ENCODE measurements at places on chromosomes 16 and 17.

GRCh38 chr17:59456428-59456827 is 109.0 kb upstream of the DHX40 start:
- no peak for DNase-seq

GRCh38 chr17:10177913-10178505 is 20.4 kb downstream of the GAS7 start:
- DNase-seq, result no peak

GRCh38 chr17:74431568-74432423 is at the start of gene GPRC5C:
TSS of gene GPRC5C (plus strand) at chr17:74432088. CDS start at chr17:74439777, 7,689 bp downstream.
- DNase-seq, result peak; percentile 60

- DNase-seq, result no peak
These were observed 50.3 kb downstream of the SNTB2 start for GRCh38 chr16:69237296-69237695.

- DNase-seq, result no peak
These were observed 6.9 kb downstream of the C17orf75 start for GRCh38 chr17:32335046-32335445.

- no peak for DNase-seq
These were observed 15.9 kb downstream of the VEZF1 start for GRCh38 chr17:57972151-57972550.

- no peak for DNase-seq
These were observed 806.5 kb upstream of the GOT2 start for GRCh38 chr16:59540621-59541020.

DNA sequence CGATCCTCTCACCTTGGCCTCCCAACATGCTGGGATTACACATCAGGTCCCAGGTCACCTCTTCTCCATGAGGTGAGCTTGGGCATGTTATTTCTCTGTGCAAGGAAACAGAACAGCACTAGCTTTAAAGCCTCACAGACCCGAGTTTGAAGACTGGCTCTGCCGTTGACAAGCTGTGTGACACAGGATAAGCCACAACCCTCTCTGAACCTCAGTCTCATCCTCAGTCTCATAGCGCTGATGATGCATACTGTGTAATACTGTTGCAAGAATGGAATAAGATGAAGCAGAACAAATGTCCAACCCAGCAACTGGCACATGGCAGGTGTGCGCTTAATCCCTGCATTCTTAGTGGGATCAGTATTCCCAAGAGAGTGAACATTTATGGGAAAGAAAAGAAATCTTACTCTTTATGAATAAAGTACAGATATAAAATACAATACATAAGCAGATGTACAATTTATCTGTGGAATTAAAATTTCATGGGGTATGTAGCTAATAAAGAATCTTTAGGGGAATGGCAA is 43.5 kb downstream of the ABAT start:
- no peak for DNase-seq

DNA sequence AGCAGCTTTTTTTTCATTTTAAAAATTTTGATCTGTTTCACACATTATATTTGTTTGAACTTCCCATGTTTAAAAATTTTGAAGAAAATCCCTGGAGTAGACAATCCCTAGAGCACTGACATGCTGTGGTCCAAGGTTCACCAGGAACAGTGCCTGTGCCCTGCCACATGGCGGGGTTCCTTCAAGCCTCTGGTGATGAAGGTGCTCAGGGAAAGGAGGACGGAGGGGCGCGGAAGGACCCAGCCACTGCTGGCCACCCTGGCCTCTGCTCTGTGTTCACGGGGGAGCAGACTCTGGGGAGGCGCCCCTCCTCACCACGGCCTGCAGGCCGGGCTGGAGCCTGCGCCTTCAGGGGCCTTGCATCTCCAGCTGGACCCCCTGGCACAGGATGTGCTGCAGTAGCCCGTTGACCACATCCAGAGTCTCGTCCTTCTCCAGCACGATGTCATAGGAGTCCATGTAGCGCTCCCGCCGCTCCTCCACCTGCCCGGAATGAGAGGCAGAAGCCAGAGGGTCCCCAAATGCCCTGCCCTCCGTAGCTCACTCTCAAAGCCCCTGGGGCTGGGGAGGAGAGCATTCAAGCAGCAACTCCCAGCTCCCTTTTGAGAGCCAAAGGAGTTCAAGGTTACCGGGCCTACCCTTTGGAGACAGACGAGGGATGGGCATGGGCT is 10.7 kb downstream of the NT5C3B start:
- DNase-seq, result no peak

GRCh38 chr16:30925995-30926811 is 2.8 kb downstream of the FBXL19 start:
- DNase-seq, result no peak

DNA sequence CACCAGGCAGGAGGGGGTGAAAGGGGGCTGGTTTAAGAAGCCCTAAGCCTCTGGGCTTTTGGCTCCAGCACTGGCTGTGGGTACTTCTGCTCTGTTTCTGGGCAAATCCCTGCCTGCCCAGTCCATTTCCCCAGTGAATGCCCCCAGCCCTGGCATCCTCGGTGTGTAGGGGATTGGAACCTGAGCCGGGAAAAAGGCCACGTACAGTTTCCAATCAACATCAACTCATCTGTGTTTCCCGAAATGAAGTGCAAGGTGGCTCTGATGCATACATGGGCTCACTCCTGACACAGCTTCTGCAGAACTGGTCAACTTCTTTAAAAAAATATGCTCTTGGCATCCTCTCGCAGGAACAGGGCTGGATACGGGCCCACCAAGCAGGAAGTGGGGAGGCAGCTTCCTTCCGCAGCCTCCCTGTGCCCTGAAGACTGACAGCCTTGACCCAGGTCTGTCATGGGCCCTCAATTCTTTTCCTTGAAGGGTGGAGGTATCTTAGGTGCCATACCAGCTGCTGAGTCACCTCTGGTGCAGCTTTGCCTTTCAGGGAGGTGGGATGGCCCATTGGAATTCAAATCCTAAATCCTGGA is 73.3 kb downstream of the N4BP1 start:
- DNase-seq, result no peak

- DNase-seq, result no peak
These were observed 4.9 kb downstream of the GIT1 start for GRCh38 chr17:29584452-29585079.

DNA sequence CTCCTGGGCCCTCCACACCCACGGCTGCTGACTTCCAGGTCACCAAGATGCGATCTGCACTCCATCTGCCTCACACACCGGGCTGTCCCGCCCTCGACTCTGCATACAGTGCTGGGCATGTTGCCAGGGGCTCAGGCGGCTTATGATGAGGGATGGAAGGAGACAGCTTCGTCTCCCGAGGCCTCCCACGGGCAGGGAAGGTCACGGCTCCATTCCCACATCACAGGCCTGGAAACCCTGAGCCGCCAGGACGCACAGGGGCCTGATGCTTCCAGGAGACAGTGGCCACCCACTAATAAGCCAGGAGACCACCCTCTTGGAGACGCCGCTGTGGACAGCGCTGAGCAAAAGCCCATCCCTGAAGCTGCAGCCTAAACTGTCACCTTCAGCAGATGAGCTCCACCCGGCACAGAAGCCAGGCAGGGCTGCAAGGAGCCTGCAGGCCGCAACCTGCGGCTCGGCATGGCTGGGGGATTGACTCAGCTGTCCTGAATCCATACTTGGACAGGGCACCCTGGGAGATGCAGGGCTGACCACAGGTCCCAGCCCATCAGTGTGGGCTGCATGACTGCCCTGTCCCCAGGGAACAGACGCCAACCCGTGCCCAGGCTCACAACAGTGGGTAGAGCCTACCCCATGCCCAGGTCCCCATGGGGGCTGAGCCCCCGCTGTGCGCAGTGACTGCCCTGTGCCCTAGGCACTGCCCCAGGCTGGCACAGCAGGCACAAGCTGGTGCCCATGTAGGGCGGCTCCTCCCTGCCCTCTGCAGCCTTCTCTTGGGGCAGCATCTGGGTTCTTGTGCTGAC is 34.4 kb downstream of the SLC7A5 start:
- DNase-seq, result peak; percentile 65

GRCh38 chr16:64253525-64253924 is 868.3 kb downstream of the CDH11 start:
- DNase-seq, result no peak

GRCh38 chr16:74226338-74226954 is 70.2 kb upstream of the PSMD7 start:
- DNase-seq, result peak; percentile 71

Measured in NCI-H1694 treated with DMSO at 0.1 percent for 48 hours (cell line).